ENCODE measurements at places on chromosomes 4 and X.

DNA sequence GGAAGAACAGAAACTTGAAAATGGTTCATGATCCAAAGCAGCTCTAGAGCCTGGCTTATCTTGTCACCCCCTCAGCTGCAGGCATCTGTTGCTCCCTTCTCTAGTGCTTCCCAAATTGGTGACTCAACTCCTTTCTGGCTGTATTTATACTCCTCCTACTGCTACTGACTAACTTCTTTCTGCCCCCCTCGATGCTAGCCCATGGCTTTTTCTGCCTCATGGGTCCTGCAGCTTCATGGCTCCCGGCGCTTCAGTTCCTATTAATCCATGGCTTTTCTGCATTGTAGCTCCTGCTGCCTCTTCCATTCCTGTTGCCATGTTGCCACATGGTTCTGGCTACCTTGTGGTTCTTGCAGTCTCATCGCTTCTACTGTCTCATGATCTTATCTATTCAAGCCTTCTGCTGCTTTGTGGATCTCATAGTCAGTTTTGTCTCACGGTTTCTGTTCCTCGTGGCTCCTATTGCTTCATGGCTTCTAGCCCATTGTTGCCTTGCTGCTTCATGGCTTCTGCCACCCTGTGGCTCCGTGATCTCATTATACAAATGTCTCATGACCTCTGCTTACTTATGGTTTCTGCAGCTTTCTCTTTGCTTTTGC lies 48.1 kb downstream of the SMC1A start:
- DNase-seq: no peak

DNA sequence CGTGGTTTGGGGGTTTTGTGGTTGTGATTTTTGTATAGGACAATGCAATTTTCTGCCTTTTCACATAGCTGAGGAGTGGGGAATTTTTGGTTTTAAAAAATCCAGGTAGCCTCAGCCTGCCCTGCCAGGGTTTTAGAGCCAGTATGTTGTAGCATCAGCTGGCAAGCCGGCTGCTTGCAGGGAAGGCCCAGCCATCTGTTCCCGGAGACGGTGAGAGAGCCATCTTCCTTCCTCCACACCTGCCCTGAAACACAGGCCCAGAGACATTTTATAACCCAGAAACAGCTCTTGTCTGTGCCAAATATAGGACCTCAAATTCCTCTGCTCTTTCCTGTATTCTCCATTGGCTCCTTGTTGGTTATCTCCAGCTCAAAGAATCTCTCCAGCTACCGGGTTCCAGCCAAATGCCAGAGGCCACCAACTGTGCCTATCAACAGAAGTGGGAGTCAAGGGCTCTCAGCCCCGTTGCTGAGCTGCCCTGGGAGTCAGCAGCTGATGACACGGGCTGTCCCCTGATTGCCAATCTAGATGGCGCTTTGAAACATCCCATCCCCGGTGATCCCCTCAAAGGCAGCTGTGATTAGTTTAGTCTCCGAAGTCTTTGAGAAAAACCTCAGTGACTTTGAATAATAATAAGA lies 595.2 kb downstream of the MID1IP1 start:
- no peak for DNase-seq

DNA sequence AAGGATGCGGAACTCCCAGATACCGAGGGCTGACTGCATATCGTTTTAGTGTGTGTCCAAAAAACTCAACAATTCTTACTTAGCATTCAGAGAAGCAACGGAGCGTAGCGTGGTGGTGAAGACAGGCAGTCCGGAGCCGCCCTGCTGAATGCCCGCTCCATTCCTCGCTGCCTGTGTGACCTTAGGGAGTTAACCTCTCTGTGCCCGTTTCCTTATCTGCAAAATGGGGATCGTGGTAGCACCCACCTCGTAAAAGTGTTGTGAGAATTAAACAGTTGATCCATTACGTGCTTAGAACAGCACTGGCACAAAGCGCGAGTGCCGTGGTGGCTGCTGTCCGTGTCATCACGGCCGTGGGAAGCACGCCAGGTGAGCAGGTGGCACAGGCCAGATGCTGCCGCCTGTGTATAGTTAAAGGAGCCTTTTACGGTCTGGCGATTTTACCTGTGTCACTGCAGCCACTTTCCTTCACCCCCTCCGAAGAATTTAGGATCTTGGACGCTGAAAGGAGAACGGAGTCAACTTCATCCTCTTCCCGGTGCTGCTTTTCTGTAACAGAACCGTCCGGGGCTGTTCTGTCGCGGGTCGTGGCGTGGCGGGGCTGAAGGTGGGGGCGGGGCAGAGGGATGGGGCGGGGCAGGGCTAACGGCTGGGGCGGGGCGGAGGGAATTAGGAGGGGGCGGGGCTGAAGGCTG lies 885 bp downstream of the CCDC110 start:
- no peak for DNase-seq

GRCh38 chr4:107404591-107405300 lies 315.3 kb downstream of the PAPSS1 start:
- no peak for DNase-seq

DNA sequence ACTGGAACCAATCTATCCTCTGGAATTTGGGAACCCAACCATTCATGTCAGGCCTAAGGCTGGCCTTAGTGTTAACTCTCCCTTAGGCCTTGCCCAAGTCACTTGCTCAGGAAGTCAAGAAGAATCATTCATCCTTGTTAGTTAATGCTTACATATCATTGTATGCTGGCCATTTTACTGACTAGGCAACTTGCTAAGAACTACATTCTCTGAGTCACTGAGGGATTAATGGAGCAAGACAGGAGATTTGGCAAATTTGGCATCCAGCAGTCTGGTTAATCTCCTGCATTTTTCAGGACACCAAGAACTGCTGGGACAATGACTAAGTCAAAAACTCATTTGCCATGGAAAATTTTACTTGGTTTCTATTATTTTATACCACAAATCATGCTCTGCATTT lies 115.8 kb upstream of the DDIT4L start:
- no peak for DNase-seq

- no peak for DNase-seq
These were observed 136.1 kb upstream of the SLC4A4 start for GRCh38 chr4:71202705-71203104.

DNA sequence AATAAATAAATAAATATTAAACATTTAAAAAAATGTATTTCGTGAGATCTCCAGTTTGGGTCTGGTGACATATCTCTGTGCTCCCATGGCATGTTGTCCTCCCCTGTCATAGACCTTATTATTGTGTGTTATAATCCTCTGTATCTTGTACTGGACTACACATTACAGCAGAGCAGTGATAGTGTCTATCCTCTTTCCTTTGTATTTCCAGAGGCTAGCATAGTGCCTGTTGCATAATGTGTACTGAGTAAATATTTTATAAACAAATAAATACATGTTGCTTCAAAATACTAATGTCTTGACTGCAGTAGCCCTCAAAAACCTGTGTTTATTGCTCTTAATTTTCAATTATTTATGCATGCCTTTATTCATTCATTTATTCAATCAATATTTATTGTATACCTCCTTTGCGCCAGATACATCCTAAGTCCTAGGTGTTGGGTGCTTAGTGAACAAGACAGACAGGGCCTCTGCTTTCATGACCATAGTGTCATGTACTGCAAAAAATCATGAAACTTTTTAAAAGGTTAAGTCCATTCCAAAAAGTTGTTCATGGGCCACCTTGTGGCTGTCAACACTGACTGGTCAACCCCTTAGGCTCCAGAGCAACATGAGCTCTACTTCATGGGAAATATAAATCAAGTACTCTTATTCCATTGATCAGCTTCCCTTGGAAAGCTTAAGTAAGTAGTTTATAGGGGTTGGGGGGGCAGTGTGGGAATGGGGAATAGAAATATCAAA lies 303.9 kb downstream of the IQCM start:
- DNase-seq: no peak

GRCh38 chr4:152290366-152290921 lies 245.4 kb downstream of the FBXW7 start:
- DNase-seq: no peak

DNA sequence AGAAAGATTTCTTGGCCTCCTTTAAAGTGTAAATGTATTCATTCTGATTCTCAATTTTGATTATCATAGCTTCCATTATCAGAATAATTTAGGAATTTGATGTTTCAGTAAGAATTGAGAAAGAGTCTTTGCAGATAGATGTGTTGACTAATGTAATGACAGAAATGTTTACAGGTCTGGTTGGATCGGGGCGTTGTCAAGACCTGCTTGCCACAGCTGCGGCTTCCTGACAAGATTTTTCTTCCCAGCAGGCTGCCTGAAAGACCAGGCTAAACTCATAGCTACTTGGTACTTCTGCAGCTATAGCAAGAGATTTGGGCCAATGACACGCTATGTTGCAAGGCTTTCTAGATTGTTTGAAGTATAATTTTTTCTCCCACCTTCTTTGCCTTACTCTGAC lies 91.5 kb upstream of the ANKRD50 start:
- DNase-seq: no peak

- DNase-seq: no peak
These were observed 1.7 kb downstream of the MAGEC3 start for GRCh38 chrX:141839856-141840255.

DNA sequence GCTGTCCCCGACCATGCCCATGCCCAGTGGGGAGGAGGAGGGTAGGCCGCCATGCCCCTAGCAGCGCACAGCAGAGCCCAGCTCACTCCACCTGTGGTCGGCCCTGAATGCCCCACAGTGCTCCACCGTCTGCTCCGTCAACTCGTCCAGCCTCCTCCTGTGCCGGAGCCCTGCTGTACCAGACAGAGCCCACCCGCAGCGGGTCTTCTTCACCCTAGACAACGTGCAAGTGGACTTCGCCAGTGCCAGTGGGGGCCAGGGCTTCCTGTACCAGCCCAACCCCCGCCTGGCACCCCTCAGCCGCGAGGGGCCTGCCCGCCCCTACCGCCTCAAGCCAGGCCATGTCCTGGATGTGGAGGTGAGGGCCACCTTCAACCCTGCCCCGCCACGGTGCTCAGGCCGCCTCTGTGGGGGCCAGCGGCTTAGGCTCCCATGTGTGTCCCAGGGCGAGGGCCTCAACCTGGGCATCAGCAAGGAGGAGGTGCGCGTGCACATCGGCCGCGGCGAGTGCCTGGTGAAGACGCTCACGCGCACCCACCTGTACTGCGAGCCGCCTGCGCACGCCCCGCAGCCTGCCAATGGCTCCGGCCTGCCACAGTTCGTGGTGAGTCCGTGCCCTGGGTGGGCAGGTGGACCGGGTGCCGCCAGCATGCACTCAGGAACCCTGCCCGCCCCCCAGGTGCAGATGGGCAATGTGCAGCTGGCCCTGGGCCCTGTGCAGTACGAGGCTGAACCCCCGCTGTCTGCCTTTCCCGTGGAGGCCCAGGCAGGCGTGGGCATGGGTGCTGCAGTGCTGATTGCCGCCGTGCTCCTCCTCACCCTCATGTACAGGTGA lies 6.9 kb upstream of the SRPK3 start:
- DNase-seq: no peak

DNA sequence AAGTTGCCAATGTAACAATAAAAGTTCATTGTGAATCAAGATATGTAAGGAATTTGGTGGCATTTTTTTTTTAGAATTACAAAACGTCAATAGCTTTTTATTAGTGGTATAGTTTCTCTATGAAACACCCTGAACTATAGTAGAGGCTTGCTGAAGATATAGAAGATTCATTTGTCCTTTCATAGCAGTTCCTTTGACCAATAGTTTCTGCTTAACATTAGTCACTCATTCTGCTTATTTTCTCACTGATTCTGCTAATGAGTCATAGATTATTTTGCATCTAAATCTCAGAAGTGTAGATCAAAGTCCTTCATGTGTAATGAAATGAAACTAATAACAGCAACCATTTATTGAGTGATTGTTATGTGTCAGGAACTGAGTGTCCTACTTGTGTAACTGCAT lies 205.0 kb upstream of the TET2 start:
- DNase-seq: no peak

DNA sequence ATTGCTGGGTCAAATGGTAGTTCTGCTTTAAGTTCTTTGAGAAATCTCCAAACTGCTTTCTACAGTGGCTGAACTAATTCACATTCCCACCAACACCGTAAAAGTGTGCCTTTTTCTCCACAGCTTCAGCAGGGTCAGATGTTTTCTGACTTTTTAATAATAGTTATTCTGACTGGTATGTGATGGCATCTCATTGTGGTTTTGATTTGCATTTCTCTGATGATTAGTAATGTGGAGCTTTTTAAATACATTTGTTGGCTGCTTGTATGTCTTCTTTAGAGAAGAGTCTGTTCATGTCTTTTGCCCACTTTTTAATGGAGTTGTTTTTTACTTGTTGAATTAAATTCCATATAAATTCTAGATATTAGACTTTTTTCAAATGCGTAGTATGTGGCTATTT lies 257.5 kb upstream of the ANKRD50 start:
- no peak for DNase-seq

DNA sequence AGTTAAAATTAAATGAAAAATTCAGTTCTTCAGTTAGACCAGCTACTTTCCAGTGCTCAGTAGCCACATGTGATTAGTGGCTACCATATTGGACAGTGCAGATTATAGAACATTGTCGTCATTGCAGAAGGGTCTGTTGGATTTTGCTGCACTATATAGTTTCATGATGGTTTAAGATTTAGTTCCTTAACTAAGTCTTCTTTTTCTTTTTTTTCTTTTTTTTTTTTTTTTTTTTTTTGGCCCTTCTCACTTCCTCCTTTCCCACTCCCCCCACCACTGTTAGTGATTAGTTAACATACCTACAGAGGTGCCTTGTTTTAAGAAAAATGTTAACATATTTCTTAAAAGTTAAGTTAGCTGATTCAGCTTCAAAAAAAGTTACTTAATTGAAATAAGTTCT lies 9.0 kb downstream of the RAB9A start:
- no peak for DNase-seq

DNA sequence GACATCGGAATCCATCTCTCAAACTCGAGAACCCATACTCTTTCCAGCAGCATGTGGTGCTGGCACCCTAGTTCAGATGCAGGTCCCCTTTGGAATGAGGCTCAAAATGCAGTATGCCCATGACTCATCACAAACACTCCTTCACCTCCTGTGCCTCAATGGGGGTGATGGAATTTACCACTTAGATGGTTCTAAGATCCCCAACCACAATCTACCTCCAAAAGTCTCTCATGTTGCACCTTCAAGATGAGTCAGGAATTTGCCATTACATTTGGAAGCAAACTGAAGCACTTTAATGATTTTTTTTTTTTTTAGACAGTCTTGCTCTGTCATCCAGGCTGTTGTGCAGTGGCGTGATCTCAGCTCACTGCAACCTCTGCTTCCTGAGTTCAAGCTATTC lies 8.5 kb upstream of the MID1 start:
- no peak for DNase-seq

DNA sequence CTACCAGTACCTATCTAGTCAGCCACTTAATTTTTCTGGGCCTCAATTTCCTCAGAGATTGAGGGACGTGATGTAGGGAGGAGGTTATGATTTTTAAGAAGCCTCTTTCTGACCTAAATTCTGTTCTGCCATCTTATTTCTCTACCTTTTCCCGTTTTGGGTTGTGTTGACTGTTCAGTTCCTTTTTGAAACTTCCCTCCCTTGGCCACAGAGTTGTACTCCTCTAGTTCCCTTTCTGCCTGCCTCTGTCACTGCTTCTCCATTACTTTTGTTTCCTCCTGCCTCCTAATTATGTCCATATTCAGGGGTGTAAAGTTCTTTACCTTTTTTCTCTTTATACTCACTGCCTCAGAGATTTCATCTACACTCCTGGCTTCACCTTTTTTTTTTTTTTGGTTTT lies 25.4 kb downstream of the CLCN5 start:
- no peak for DNase-seq

Data from activated gamma-delta T cell treated with Interleukin-2 at 50 U/mL for 16 hours (primary cell).